ENCODE measurements at places on chromosomes 3 and 15. TPM values are rescaled to one million over a fixed set of nuclear protein-coding genes. Genes with fewer than 3 reads are reported as not detected.

- DNase-seq, result no peak
These were observed 53.8 kb upstream of the PIK3CB start for GRCh38 chr3:138888560-138888959.

GRCh38 chr3:9247941-9248521 lies 1.4 kb downstream of the SRGAP3 start:
- DNase-seq, result no peak

GRCh38 chr3:73681610-73682009 lies 56.9 kb upstream of the PDZRN3 start:
- DNase-seq, result no peak

DNA sequence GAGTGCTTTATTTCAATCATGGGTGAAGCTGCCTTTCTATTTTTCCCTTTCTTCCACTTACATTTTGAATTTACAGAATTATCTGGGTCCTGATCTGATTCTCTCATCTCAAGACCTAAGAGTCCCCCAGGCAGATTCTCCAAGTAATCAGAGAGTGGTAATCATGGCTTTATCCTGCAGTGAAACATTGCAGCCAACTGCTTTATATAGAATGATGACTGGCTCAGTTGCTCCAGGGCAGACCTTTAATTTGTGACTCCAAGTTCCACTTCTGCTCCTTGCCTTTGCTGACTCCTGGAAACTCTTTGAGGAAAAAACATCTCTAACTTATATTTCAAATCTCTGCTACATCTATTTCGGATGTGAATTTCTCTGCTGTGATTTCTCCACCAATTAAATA lies 25.5 kb upstream of the NPTN start:
- DNase-seq, result no peak

GRCh38 chr3:40869939-40870338 lies 329.4 kb upstream of the CTNNB1 start:
- DNase-seq, result no peak

DNA sequence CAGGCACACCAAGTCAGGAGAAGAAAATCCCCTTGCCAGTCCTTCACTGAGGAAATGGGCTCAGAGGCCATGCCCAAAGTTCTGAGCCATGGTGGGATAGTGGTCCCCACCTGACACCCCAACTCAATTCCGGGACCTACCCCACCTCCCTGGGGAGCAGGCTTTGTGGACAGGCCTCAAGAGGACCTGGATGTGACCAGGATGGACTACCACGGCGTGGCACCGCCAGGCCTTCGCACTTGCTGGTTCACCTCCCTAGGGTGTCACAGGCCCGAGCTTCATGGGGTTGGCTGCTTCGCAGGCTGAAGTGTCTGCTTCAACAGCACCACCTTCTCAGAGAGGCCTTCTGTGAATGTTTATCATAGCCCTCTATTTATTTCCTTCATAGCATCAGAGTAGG lies 31.7 kb downstream of the POC1A start:
- no peak for DNase-seq

DNA sequence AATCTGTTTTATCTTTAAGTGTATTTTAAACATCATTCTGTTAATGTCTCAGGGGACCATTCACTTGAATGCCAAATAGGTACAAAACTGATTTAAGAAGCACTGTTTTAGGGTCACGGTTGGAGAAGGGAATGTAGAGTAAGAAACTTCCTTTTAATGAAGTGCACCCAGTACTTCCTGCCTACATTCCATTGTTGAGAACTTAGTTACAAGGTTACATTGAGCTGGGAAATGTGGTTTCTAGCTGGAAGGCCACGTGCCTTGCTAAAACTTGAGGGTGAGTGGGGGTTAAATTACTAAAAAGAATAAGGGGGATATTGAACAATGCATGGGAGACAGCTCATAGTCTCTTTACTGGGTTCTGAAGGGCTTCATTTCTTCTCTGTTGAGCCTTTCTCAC lies 78.3 kb upstream of the TBC1D5 start:
- DNase-seq, result no peak

SLC12A1 gene
- 563 TPM for polyA plus RNA-seq
